AG04450 (cell line): ENCODE measurements at places on chromosomes 13 and 19.

GRCh38 chr13:37368501-37368900 is 230.1 kb downstream of the POSTN start:
- no peak for DNase-seq

GRCh38 chr13:33976965-33977364 is 159.0 kb downstream of the RFC3 start:
- no peak for DNase-seq

GRCh38 chr13:33312150-33312860 is 26.8 kb upstream of the STARD13 start:
- DNase-seq, result no peak

DNA sequence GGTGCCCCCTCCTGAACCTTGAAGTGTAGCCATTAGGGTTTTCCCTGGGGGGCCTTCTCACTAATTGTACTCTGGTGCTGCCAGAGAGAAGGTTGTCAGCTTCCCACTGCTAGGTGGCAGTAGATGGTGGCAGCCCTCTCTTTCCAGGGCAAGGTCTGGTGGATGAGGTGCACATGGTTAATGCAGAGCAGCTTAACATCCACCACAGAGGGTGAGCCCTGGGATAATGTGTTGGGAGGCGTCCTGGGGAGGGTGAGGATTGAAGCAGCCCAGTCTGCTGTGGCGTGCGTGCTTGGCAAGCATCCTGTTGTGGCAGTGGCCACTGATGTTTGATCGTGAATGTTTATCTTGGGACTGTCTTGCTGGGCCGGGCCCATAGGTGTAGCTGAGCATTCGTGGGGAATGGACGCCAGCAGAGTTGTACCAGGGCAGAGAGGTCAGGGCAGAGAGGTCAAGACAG is 5.8 kb downstream of the EGLN2 start:
- DNase-seq, result no peak

DNA sequence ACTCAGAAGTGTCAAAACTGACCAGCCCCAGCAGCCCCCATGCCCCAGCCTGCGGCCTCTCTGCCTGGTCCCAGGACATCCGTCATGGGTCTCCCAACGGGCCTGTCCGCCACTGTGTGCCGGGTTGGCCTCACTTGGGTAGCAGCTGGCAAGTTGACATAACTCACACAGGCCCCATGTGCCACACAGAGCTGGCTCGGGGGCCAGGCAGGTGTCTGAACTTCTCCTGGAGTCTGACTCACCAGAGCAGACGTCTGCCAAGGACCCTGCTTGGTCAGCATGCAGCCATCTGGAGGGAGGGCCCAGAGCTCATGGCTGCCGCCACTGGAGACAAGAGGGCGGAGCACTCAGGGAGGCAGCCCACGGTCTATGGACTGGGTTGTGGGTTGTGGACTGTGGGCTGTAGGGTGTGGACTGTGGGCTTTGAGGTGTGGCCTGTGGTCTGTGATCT is 32.0 kb upstream of the TMEM255B start:
- no peak for DNase-seq

GRCh38 chr13:59829690-59830089 is 334.0 kb downstream of the DIAPH3 start:
- DNase-seq, result no peak

- no peak for DNase-seq
Observed at GRCh38 chr13:66992183-66992582, 238.0 kb downstream of the PCDH9 start.
